Uterus (tissue), 4 donors: ENCODE measurements at places on chromosomes 1 and 21.

GRCh38 chr1:182054698-182055326, 6.7 kb downstream of the ZNF648 start:
- no peak for DNase-seq

- DNase-seq: no peak
Observed at GRCh38 chr1:52216907-52217458, 75.1 kb downstream of the ZFYVE9 start.

GRCh38 chr21:40732253-40733023, 114.5 kb downstream of the DSCAM start:
- DNase-seq: no peak

DNA sequence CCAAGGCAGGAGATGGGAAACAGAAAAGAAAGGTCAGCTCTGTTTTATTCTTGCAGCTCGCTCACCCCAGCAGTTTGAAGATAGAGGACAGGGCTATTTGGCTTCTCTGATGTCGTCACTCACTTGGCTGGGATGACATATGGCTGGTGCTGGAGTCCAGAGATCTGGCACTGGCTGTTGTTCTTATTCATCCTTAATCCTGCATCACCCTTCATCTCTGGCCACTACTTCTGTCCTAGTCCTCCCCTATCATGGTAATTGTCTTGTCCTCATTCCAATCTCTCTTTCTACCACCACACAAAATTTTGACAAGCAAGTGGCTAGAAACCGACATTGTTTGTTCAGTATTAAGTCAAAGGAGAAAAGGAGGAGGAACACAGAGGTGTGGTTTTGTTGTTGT, 103.8 kb upstream of the PDE4B start:
- no peak for DNase-seq

GRCh38 chr21:38448671-38449385, 49.4 kb downstream of the ERG start:
- DNase-seq: no peak
